ENCODE measurements at places on chromosomes 2 and 18.

- no peak for DNase-seq
Measured at GRCh38 chr2:221610675-221611074, 38.6 kb upstream of the EPHA4 start.

GRCh38 chr2:136956050-136956449, 190.7 kb downstream of the THSD7B start:
- no peak for DNase-seq

DNA sequence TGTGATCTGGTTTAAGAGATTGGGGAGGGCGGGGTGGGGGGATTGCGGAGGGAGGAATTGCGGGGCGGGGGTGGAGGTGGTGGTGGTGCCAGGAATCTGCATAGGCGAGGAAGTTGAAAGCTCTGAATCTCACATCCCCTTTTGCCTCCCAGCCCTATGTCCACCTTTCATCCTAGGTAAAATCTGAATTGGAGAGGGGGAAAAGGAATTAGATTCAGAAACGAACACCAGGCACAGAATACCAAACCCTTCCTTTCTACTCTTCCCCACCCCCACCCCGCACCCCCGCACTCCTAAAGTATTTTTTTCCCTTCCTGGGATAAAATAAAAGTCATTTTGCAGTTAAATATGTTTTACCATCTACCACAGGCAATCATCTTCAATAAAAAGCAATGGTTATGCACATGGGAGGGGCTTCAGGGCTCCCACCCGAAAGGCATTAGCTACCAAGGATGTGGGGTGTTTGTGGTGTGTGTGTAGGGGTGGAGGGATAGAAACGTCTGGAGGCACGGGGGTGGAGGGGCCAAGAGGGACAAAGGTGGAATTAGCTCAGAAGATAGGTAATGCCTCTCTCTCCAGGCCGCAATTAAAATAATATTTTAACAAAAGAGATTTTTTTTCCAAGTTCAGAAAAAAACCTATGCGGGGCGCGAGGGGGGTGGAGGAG, 1.8 kb downstream of the IGFBP5 start:
- DNase-seq: no peak

DNA sequence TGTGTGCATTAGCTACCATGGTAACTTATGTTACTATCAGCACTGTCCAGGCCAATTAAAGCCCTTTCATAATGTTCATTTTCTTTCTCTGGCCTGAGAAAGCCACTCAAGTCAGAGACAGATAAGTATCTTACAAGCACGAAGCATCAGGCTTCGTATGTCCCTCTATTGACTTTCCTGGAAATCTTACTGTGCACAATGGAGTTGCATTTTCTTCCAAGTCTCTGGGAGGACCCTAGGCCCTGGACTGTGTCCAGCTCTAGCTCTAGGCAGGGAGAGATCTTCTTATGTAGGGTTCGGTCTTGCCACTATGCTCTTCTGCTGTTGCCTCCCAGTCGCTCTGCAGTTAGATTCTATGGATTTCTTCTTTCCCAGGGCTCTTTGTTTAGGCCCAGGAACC, 40.0 kb upstream of the ITGA6 start:
- DNase-seq: no peak

DNA sequence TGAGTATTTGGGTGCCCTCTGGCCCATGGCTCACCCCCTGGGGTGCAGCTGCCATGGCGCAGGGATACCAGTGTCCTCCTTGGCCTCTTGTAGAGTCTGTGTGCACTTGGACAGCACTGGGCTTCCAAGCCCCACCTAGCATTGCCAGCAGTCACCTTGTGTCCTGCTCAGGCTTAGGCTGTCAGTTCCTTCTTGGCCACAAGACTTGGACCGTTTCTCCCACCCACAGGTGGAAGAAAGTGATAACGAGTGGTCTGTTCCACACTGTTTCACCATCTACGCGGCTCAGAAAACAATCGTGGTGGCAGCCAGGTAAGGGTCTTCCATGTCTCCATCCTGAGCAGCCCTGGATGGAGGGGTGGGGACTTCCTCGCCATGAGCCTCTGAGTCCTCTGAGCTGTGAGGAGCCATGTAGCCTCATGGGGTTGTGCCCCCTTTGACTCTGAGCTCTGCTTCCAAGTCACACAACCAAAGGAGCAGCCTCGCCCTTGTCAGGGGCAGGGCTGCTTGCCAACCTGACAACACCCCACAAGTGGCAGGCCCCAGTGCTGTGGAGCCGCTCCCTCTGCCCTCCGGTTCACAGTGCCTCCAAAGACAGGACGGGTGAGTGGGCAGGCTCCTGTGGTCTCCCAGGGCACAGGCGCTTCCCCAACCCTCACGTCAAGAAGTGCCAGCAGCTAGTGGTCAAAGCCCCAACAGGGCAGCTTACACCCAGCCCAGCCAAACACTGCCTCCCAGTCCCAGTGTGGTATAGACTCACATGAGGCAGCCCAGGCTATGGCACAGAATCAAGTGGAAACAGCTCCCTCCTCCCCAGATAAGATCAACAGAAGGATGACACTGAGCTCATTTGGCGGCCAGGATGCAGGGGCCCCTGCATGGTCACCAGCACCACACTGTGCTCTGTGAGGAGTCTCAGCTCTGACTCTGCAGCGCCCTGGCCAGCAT, 18.4 kb downstream of the STK25 start:
- no peak for DNase-seq

DNA sequence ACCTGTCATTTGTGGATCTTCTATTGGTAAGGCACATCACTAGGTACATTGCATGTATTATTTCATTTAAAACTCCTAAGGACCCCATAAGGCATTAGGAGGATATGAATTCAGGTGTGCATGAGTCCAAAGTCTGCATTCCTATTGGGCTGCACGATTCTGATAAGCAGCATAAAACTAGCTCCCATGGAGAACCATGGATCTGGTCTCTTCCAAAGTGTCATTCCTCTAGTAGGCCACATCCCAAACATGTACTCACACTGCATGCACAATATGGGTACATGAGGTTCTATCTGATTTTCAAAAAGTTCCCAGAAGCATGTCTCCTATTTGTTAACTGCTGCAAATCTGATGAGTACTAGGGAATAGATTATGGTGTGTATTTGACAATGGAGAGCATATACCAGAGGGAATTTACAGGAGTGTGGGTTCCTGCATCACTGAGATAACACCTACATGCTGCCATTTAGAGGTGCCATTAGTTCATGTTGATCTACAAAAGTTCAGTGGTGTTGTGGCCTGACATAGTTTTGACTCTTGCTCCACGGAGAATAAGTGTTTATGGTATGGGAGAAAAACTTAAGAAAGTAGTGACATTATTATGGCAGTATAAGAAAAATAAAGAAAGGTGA, 11.3 kb downstream of the CYTIP start:
- DNase-seq: no peak

DNA sequence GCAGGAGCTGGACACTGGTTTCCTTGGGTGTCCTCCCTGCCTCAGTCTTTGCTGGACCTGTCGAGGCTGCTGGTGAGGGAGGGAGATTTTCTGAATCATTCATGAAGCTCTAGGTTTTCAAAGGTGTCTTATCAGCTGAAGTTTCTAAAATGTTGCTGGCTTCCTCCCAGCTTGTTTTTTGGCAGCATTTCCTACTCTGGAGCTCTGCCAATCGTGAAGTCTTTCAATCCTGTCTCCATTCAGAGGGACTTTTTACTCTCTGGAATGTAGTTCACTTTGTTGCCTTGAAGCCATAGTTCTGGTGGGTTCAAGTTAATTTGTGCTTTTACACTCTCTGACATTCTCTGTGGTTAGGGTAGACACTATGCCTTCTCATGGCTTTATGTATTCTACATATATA, 23.9 kb downstream of the SNTG2 start:
- no peak for DNase-seq

- DNase-seq: no peak
Measured at GRCh38 chr2:174615871-174616436, 18.4 kb upstream of the WIPF1 start.

DNA sequence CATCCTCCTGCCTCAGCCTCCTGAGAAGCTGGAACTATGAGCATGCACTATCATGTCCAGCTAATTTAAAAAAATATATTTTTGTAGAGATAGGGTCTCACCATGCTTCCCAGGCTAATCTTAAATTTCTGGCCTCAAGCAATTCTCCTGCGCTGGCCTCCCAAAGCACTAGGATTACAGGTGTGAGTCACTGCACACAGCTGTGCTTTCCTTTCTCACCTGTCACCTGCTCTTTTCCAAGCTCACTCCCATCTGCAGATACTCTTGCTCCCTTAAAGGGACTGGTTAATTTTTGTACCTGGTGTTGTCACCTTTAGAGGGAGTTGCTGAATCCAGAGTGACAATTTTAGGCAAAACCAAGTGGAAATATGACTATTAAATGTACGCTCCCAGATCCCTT, 178.2 kb downstream of the LOXHD1 start:
- DNase-seq: no peak

- DNase-seq: no peak
Measured at GRCh38 chr2:221420245-221420644, 151.9 kb downstream of the EPHA4 start.

GRCh38 chr2:101788995-101789970, 91.8 kb downstream of the MAP4K4 start:
- DNase-seq: no peak

DNA sequence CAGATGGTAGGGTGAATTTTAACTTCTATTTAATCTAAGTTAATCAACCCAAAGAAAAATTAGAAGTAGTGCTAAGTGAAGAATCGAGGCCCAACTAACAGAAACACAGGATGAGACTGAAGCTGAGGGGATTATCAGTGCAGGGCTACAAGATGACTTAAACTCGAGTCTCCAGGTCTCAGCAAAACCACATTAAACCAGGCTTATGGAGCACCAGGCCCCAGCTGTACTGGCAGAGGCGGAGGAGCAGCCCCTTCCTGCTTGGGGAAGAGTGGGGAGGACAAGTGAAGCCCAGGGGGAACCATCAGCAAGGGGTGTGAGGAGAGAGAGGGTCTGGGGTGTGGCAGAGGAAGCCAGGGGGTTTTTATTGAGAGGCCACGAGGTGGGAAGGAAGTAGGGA, 135.9 kb upstream of the EPAS1 start:
- DNase-seq: no peak

DNA sequence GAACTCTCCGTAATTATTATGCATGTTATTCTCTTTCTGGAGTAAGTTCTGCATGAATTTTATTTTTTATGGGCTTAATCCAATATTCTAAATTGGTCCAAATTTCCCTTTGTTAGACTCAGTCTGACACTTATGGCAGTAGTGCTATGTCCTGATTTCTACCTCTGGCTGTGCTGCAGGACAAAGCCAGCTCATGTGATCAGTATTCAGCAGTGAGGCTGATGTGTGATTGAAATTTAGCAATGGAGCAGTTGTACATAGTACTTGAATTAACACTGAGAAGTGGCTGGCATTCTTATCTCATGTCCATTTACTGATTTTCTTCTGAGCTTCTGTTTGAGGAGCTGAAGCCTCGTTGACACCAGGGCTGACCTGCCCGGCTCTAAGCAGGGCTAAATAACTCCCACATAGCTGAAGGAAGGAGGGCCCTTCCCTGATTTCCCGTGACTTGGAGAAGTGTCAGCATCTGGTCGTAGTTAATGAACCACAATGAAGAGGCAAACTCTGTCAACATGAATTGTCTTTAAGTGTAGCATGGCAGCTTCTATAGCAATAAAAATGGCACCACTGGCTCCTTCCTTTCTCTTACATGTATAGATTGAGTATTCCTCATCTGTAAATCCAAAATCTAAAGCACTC, 159.0 kb upstream of the RASGRP3 start:
- DNase-seq: no peak

GRCh38 chr2:60977562-60977895, 40.0 kb upstream of the PEX13 start:
- no peak for DNase-seq

GRCh38 chr2:46331109-46331766, 34.0 kb downstream of the EPAS1 start:
- no peak for DNase-seq

DNA sequence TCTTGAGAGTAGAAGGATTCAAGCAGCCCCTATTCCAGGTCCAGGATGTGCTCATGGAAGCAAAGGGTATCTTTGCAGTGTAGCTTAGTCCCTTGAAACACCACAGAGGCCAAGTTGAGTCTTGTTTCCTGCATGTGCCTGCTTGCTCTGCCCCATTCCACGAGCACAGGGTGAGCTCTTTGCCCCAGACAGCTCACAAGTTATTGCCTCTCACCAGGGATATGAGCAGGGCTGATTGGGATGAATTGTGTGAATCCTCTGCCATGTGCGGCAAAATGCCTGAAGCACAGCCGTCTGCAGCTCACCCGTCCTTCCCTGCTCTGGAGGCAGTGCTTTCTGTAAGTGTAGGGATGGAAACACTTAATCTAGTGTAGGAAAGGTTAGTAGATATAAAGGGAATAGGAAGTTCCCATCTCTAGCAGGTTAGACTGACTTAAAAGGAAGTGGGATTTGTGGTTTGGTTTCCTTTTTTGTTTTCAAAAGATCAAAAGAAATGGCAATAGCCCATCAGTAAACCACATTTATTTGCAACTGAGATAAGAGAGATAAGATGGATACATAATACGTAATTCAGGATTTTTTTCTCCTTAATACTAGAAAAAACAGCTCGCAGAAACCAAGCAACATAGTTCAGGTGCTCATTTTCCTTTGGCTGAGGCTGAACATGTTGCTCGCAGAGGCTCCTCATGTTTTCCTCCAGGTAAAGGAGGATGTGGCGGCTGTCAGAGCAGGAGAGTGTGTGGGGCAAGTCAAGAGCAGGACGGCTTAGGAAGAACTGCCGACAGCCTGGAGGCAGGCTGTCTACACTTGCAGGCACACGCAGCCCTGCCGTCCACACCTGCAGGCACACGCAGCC, 41.4 kb downstream of the TMEM182 start:
- DNase-seq: no peak

DNA sequence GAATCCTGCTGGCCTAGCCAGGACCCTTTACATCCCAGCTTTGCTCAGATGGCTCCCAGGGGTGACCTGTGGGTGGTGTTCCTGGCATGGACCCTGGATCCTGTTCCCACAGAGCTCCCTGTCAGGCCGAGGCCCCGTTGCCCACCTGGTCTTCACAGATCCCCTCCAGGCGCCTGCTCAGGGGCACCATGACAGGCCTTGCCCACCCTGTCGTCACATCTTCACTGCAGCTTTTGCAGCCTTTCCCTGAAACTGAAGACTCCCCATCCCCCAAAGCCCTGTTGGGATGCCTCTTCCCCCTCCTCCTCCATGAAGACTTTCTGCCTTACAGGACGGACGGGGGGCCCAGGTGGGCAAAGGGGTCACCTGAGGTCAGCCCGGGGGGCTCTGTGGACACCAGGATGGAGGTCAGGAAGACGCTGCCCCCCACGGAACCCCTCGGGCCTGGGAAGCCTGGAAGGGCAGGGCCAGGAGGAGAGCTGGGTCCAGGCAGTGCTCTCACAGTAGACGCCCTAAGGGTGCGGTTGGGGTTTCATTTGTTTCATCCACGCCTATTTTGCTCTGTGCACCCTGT, 13.0 kb upstream of the KIF1A start:
- no peak for DNase-seq

DNA sequence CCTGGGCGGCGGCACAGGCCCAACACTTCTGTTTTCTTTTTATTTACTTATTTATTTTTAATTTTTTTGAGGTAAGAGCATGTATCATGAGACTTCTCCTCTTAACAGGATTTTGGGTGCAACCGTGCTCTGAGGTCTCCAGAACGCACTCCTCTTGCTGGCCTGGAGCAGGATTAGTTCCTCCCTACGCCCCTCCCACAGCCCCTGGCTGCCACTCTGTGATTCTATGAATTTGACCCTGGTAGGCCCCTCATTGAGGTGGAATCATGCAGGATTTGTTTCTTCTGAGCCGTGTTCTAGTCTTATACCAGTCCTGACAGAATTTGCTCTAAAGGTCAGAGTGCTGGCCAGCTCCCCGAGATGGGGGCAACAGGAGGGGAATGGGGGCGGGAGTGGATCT, 106.5 kb upstream of the HS6ST1 start:
- DNase-seq: no peak

All from stimulated activated CD4-positive, alpha-beta T cell treated with anti-CD3 and anti-CD28 coated beads, Interleukin-4, amount 100 ng/mL, for 24 hours (primary cell).